ENCODE measurements at places on chromosomes 1 and 21.
A peak's percentile ranks its signal among the peaks of the same experiment; 100 is the strongest.

- H3K36me3 ChIP-seq: no peaks in the 10 kb centered on the region
- H3K27me3 ChIP-seq: no peaks in the 10 kb centered on the region
- H3K4me3 ChIP-seq: peak overlapping the region; percentile 56
- no peaks in the 10 kb centered on the region for H3K4me1 ChIP-seq
- peak overlapping the region; percentile 13 for H3K27ac ChIP-seq
- peak; percentile 64 for DNase-seq
These were observed 334.4 kb downstream of the SRGAP2C start for GRCh38 chr1:121519042-121519755.

DNA sequence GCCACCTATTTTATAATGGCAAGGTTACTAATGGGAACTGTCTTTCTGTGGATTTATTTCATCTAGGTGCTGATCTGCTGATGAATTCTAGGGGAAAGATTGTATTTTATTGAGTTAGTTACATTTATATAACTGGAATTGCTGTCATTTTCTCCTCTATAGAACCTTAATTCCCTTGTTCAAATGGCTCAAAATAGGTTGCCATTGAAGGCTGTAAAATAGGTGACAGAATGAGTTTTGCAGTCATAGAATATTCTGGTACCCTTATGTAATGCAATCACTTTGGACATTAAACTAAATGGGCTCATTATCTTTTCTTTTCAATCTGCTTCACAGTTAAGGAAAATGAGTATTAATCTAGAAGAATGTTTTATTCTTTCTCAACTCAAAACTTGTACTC, 131.0 kb downstream of the CTH start:
- H3K36me3 ChIP-seq: no peaks in the 10 kb centered on the region
- H3K4me3 ChIP-seq: no peak overlapping the region
- H3K27me3 ChIP-seq: no peaks in the 10 kb centered on the region
- no peak for DNase-seq
- no peak overlapping the region for H3K27ac ChIP-seq

- no peaks in the 10 kb centered on the region for H3K4me1 ChIP-seq
- H3K27me3 ChIP-seq: no peaks in the 10 kb centered on the region
- no peaks in the 10 kb centered on the region for H3K36me3 ChIP-seq
These were observed 1138.0 kb upstream of the TMPRSS15 start for GRCh38 chr21:19541602-19542001.

- no peaks in the 10 kb centered on the region for H3K36me3 ChIP-seq
- DNase-seq: no peak
- H3K4me3 ChIP-seq: no peak overlapping the region
- H3K27ac ChIP-seq: no peak overlapping the region
- H3K4me1 ChIP-seq: no peaks in the 10 kb centered on the region
These were observed 594.1 kb downstream of the PTPRU start for GRCh38 chr1:29830383-29830782.

DNA sequence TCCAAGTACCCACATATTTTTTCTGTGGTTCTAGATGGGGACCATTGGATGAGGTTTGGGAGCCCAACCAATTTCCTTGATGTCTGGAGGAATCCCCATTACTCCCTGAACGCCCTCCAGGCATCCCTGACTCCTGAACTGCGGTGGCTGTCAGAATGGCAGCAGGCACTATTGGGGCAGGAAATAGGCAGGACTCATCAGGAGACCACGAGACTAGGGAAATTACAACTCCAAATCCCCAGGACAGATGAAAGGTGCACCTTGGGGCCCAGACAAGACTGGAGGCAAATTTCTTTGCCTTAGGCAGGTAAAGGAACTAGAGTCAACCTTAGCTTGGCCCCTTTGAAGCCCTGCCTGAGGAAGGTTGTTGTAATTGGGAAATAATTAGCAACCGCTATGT, 1.1 kb downstream of the CGN start:
- H3K27ac ChIP-seq: peak overlapping the region; percentile 30
- peaks cover 24% of the 10 kb centered on the region for H3K4me1 ChIP-seq
- DNase-seq: no peak
- H3K4me3 ChIP-seq: peak overlapping the region; percentile 76
- H3K27me3 ChIP-seq: 0 out of 2 replicates have a peak, but pooled peaks cover 9% of the 10 kb centered on the region

DNA sequence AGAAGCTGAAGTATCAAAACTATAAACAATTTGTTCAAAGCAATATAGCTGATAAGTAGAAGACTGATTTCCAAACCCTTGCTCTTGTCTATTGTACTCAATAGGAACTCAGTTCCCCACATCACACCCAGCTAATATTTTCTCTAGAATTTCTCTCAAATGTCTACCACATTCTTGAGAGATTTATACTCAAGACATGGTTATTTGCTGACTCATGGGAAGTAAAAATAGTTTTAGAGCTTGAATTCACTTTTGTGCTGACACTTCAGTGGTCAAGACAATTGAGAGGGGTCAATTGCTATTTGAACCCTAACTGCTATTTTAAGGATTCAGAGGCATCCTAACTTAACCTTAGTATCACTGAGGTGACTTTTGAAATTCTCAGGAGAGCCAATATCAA, 99.0 kb downstream of the TNNI3K start:
- no peaks in the 10 kb centered on the region for H3K4me1 ChIP-seq
- no peaks in the 10 kb centered on the region for H3K27me3 ChIP-seq
- no peak for DNase-seq
- no peaks in the 10 kb centered on the region for H3K36me3 ChIP-seq

GRCh38 chr1:194184974-194185373, 998.6 kb upstream of the B3GALT2 start:
- H3K4me1 ChIP-seq: no peaks in the 10 kb centered on the region
- no peaks in the 10 kb centered on the region for H3K27me3 ChIP-seq
- no peak overlapping the region for H3K4me3 ChIP-seq
- H3K36me3 ChIP-seq: no peaks in the 10 kb centered on the region
- DNase-seq: no peak

- H3K27me3 ChIP-seq: no peaks in the 10 kb centered on the region
- no peaks in the 10 kb centered on the region for H3K36me3 ChIP-seq
- H3K4me3 ChIP-seq: no peak overlapping the region
- no peak for DNase-seq
- no peaks in the 10 kb centered on the region for H3K4me1 ChIP-seq
- H3K27ac ChIP-seq: no peak overlapping the region
These were observed 903.7 kb downstream of the ADGRL2 start for GRCh38 chr1:82704393-82704792.

Data from MM.1S (cell line).